Activated naive CD4-positive, alpha-beta T cell treated with anti-CD3 and anti-CD28 coated beads for 36 hours (primary cell): ENCODE measurements at places on chromosomes 7 and 10.
A peak's percentile ranks its signal among the peaks of the same experiment; 100 is the strongest.

GRCh38 chr7:90674625-90675024 is 78.5 kb downstream of the CDK14 start:
- no peak for DNase-seq

GRCh38 chr7:152677808-152678670 is 2.1 kb upstream of the XRCC2 start:
- no peak for DNase-seq

GRCh38 chr10:61901829-61902444 is 438 bp downstream of the ARID5B start:
- no peak for DNase-seq

DNA sequence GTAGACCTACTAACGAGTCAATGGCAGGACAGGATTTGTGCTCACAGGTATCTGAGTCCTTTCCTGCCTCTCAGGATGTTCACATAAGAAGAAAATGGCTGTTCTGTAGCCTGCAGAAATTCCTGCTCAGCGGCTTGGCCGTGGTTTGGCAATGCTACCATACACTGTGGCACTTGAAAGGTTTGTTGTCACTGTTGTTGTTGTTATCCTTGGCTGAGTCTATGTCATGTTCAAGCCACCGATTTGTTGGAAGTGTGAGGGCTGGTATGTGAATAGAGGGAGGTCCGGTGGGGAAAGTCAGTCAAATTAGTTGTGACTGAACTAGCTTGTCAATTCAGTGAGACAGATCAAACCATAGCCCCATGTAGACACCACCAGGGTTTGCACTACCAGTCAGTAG is 199.9 kb downstream of the TRIL start:
- DNase-seq: no peak

- DNase-seq: peak; percentile 41
Observed at GRCh38 chr10:70820976-70821750, 5.4 kb downstream of the SGPL1 start.

- no peak for DNase-seq
Observed at GRCh38 chr7:91266067-91266688, 1.9 kb downstream of the FZD1 start.

DNA sequence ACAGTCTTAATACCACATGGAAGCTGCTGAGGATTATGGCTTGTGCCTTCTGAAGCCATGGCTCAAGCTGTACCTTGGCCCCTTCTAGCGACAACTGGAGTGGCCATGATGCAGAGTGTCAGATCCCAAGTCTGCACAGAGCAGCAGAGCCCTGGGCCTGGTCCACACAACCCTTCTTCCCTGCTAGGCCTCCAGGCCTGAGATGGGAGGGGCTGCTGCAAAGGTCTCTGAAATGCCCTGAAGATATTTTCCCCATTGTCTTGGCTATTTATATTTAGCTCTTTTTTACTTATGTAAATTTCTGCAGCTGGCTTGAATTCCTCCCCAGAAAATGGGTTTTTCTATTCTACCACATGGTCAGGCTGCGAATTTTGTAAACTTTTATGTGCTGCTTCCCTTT is 804.6 kb upstream of the ZWINT start:
- no peak for DNase-seq

DNA sequence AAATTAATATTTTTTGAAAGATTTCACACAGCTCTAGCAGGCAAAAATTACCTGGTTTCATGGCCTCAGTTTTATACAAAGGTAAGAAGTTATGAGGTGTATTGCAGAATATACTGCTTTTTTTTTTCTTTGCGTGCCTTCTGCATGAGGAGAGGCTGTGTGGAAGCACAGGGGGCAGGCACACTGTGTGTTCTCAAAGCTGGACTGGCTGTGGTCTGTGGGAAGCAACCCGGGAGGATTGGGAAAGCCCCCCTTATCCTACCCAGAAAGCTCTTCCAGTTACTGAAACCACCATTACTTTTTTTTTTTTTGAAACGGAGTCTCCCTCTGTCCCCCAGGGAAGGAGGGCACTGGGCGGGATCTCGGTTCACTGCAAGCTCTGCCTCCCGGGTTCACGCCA is 25.0 kb downstream of the ADARB2 start:
- DNase-seq: no peak

GRCh38 chr10:12048547-12048946 is 5.9 kb upstream of the UPF2 start:
- DNase-seq: no peak

- DNase-seq: no peak
Observed at GRCh38 chr10:46516660-46517416, 39.6 kb downstream of the GPRIN2 start.

GRCh38 chr10:26486990-26487850 is 49.1 kb downstream of the APBB1IP start:
- peak; percentile 89 for DNase-seq

- DNase-seq: no peak
Observed at GRCh38 chr7:133575726-133576440, 323.0 kb downstream of the EXOC4 start.

GRCh38 chr7:117640465-117640864 is 160.6 kb downstream of the CFTR start:
- DNase-seq: no peak

- peak; percentile 46 for DNase-seq
Observed at GRCh38 chr7:131327049-131327625, 539 bp upstream of the MKLN1 start.

- DNase-seq: peak; percentile 60
Observed at GRCh38 chr10:72328045-72328828, 26.5 kb downstream of the DNAJB12 start.

GRCh38 chr7:128014811-128015210 is 16.4 kb downstream of the LRRC4 start:
- DNase-seq: no peak

GRCh38 chr10:82554381-82554780 is 679.4 kb downstream of the NRG3 start:
- DNase-seq: no peak

GRCh38 chr10:116907245-116907987 is 58.1 kb downstream of the ENO4 start:
- no peak for DNase-seq

GRCh38 chr7:76023002-76023401 is 24.8 kb downstream of the STYXL1 start:
- no peak for DNase-seq

GRCh38 chr10:122148876-122149560 is 122.1 kb upstream of the BTBD16 start:
- no peak for DNase-seq

- no peak for DNase-seq
Observed at GRCh38 chr7:115060095-115060870, 138.4 kb downstream of the MDFIC start.

- no peak for DNase-seq
Observed at GRCh38 chr10:111435871-111436270, 359.0 kb downstream of the ADRA2A start.

GRCh38 chr10:14074062-14074884 is 256.5 kb downstream of the FRMD4A start:
- DNase-seq: no peak

- no peak for DNase-seq
Observed at GRCh38 chr10:103284170-103284569, 7.2 kb downstream of the INA start.

GRCh38 chr10:59258890-59259289 is 82.4 kb downstream of the PHYHIPL start:
- DNase-seq: no peak

DNA sequence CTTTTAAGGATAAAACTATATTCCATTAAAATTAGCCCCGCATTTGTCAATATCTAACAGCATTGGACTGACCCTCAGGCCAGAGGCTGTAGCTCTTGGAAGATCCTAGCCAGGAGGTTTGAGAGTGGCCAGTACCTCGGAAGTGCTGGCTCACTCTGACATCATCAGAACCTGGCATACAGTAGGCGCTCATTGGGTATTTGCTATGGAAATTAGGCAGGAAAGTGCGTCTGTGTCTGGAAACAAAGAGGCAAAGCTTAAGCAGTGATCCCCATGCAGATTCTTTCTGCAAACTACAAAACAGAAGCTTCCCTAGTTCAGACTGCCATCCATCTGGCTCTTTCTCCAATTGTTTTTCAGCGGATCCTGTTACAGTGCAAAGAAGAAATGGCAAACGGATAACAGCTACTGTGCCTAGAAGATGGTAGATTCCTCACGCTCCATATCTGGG is 1.7 kb upstream of the PRKCQ start:
- peak; percentile 64 for DNase-seq

- no peak for DNase-seq
Observed at GRCh38 chr10:90321132-90321816, 536.6 kb downstream of the HTR7 start.

DNA sequence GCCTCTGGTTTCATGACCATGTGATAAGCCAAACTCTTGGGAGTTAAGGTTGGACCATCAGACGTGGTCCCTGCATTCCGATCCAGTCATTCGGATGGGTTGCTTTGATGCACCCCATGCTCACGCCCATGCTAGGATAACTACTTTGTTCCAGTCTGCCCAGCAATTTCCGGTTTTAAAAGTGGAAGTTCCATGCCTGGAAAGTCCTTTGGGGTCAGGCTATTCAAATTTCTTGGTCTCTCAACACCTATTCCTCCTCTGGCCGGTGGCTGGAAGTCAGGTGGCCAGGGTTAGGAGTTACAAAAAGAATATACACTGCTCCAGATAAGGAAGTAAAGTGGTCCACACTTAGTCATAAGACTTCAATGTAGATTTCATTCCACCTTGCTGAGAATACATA is 37.7 kb upstream of the HABP2 start:
- no peak for DNase-seq

- DNase-seq: no peak
Observed at GRCh38 chr10:89921403-89921802, 220.0 kb downstream of the KIF20B start.

- DNase-seq: no peak
Observed at GRCh38 chr10:30784524-30784896, 155.0 kb upstream of the LYZL2 start.

- no peak for DNase-seq
Observed at GRCh38 chr7:41977661-41978060, 259.3 kb downstream of the GLI3 start.

DNA sequence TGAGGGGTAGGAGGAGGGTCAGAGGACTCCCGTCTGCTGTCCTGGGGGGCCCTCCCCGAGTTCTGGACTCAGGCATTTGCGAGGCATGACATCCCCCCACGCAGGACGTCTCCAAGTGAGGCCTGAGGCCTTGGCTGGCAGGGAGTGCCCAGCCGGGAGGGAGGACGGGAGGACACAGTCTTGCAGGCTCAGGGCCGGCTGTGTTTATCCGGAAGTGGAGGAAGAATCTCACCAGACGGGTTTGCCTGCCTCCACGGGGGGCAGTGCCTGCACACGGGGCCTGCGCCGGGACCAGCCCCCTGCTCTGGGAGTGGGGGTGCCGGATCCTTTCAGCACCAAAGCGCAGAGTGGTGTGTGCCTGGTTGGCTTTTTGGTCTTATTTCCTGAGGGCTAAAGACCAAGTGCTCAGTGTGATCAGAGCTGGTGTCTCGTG is 10.9 kb downstream of the PWWP2B start:
- DNase-seq: no peak

DNA sequence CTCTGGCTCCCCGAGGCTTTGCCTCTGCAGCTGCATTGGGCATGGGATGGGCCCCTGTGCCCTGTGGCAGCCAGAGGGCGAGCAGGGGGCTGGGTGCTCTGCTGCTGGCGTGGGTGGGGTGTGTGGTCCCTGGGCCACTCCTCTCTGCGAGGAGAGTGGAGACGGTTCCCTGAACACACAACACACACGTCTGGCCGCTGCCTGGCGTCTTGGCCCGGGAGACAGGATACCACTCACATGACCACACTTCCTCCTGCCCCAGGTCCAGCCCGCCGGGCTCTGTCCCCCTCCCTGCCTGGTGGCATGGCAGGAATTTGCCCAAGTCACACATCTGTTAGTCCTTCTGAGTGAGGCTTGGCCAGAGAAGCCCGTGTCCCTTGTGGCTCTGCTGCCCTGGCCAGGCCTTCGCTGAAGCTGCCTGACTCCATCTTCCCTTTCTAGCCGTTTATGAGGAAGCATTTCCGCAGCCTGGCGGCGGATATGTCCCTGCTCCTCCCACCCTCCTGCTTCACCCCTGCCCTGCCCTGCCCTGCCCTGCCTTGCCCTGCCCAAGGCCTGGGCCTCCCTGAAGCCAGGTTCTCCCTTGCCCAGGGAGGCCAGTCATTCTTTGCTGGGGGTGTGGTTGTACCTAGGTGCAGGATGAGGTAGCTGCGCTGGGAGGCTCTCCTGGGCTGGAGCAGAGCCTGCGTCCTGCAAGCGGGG is 3.0 kb downstream of the BRI3 start:
- no peak for DNase-seq

GRCh38 chr10:44948642-44949041 is 11.0 kb upstream of the RASSF4 start:
- DNase-seq: no peak
